Right ventricle myocardium inferior (tissue), 1 donor: ENCODE measurements at places on chromosomes 12 and 14.

DNA sequence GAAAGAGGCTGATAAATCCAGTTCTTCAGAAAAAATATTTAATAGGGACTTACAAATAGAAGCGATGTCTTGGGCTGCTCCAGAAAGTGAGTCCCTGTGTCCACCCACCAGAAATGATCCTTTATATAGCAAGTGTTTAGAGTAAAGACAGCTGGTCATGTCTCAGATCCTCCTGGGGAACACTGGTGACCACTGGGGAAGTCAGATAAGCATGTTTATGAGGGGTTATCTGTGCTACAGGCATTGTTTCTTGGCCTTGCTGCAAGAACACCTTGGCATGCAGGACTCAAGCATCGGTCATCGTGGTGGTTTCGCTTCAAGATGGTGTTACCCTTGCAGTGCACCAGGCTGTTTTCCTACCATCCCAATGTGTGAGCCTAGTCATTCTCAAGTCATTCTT, 27.2 kb downstream of the CPM start:
- no peak for DNase-seq

DNA sequence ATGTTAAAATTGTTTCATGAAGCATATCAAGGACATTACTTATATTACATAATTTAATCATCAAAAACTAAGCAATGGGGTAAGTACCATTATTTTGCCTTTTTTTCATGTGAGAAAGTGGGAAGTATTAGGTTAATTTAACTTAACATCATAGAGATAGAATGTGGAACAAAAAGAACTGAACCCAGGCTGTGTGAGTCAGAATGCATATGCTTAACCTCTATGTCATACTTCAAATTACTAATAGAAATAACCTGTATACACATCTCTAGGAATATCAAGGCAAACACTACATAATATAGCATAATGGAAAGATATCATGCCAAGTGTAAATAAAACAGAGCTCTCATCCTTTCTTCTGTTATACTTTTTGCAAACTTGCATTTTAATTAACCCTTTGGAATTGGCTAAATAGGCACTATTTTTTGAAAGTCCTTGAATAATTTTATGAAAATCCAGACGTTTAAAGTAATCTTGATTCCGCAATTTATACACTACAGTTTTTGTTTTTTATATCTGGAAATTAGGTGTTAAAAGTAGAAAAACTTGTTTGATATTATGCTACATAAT, 777.7 kb downstream of the SLC6A15 start:
- DNase-seq = no peak

GRCh38 chr12:79838359-79838758, 96.5 kb downstream of the PPP1R12A start:
- DNase-seq = no peak

DNA sequence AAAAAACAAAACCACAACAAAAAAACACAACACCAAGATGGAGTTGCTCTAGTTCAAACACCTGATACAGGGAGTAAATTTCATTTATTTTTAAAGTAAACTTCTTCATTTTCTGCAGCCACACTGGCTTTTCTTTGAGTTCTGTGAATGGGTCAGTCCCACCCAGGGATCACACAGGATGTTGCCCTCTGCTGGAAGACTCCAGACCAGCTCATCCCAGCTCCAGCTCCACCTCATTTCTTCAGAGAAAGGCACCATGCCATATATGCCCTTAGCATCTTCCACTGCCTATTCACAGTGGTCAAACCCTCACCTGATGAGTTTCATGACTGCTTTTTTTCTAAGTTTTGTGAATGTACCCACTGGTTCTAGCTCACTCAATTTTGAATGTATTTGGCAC, 8.0 kb downstream of the GLIPR1 start:
- no peak for DNase-seq

- no peak for DNase-seq
Observed at GRCh38 chr14:79586989-79587598, 624.2 kb downstream of the DIO2 start.
